ENCODE measurements at places on chromosomes 2 and 18.

GRCh38 chr18:67354091-67354490, 162.4 kb downstream of the DSEL start:
- DNase-seq = no peak

DNA sequence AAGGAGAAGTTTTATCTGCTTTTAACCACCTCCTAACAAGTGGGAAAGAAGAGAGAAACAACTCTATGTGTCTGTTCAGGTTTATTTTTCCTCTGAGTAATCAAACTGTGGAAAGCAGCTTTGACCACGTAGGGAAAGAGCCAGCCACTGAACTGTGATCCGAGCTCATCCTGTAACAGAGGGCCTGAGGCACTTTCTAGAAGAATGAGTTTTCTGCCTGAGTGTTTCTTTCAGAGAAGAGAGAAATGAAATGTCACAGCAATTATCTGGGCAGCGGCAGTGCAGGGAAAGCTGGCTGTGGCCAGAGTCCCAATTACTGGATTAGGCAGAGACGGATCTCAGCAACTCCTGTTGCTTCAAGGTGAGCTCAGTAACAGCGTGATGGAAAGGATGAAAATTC, 151.9 kb downstream of the CD226 start:
- no peak for DNase-seq

- no peak for DNase-seq
Observed at GRCh38 chr2:10285191-10285555, 17.5 kb upstream of the HPCAL1 start.

DNA sequence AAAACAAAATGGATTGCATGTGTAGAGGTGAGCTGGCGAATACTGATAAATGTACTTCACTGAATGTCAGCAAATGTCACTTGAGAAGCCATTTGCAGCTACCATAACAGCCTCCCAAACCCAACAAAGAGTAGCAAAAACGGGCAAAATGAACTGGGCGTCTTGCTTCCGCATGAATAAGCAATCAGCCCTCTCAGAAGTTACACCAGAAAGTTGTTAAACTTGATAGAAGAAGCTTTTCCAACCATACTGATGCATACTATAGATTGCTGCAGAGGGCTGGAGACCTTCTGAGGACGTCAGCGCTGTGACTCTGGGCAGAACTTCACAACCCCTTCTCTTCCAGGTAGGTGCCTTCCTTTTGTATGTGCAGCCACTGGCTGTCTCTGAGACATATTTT, 18.7 kb upstream of the SIX3 start:
- no peak for DNase-seq

- DNase-seq = no peak
Observed at GRCh38 chr2:158458617-158458920, 1.8 kb downstream of the PKP4 start.

DNA sequence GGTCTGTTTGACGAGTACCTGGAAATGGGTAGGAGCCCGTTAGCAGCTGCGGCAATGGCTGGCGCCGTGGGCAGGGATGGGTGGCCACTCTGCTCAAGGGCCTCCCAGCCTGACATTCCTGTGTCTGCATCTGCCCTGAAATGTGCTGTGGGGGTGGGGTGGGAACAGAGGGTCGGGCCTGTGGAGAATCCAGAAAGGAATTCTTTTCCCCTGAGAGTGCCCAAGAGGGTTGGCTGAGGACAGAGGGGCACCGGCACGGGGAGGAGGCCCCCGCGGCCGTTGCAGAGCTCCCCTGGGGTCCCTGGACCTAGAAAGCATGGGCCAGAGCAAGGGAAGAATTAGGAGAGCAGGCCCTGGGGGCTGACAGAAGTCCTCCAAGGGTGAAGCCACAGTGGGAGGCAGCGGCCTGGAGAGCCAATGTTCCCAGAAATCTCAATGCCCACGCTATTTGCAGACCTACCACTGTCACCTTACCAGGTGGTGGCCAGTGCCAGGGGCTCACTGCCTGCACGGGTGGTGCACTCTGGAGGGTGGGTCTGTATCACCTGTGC, 27.8 kb downstream of the ANO7 start:
- no peak for DNase-seq

DNA sequence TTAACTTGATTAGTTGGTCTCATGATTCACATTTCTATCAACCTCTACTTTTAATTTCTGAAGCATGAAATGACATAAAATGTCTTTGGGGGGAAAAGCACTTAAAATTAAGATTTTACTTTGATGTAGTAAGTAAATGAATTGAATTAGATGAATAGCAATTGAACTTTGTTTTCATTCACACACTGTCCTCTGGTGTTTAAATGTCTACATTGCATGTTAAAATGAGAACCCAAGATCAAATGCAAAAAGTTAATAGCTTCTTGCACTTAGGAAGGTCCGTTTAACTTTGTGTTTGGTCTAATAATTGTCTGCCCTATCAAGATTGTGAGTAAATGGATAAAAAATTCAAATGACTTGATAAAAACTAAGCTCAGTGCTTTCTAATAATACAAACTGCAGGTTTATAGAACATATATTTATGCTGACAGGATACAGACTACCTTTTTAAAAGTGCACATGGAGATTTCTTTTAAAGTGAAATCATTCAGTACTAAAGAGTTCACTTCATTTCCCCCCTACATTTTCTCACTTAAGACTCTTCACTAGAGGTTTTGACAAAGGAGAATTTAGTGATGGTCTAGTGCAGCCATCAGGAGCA, 156.2 kb upstream of the NABP1 start:
- no peak for DNase-seq

GRCh38 chr2:206955253-206955652, 15.9 kb downstream of the CPO start:
- DNase-seq = no peak

DNA sequence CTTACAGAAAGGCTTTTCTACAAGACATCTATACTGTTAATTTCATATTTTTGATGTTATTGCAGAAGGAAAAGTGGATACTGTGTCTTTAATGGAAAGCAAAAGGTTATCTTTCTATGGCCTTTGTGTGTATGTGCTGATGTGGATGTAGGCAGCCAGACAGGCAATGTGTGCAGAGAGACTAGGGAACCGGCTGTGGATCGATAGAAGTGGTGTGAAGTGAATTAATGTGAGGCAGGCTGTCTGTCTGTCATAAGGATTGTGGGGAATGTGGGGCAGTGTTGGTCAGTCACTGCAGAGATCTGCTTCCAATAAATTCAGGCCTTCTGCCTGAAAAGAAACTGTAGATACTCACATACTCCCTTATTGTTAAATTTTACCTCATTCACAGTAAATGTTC, 156.7 kb downstream of the WDR7 start:
- no peak for DNase-seq

GRCh38 chr2:8281950-8282857, 399.7 kb upstream of the ID2 start:
- no peak for DNase-seq
